Vagina (tissue), 2 donors: ENCODE measurements at places on chromosomes 1 and 21.

- no peak for DNase-seq
Measured at GRCh38 chr1:37036667-37037053, 2.3 kb upstream of the GRIK3 start.

DNA sequence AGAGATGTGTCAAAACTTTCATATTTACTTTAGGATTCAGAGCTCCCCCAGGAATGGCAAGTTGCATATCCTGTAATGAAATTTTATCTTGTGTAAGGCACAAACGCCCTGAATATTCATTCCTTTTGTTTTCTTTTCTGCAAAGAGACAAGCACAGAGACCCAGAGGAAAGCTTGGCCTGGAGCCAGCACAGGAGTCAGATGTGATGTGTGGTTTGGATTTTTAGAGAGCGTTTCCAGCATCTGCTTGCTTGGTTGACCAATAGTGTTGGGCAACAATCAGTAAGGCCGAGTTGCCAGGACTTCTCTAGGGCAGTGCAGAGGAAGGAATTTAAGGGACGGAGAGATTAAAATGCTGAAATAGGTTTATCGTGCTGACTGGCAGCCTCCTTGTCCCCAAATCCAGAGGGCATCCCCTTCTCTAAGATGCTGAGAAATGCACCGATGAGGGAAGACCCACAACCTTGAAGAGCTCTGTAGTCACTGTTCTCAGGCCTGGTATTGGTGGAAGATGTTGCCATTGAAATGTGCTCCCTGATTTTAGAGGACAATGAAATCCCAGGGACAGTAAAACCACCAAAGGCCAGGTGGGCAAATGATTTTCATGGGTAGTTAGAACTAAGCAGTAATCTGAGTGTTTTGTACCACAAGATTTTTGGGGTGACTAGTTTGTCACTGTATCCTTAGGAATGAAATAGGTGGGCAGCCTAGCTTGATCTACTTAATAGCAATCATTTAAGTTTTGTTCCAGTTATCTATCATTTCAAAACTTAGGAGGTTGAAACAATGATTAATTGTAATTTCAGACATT lies 37.9 kb upstream of the RHOU start:
- DNase-seq = no peak

DNA sequence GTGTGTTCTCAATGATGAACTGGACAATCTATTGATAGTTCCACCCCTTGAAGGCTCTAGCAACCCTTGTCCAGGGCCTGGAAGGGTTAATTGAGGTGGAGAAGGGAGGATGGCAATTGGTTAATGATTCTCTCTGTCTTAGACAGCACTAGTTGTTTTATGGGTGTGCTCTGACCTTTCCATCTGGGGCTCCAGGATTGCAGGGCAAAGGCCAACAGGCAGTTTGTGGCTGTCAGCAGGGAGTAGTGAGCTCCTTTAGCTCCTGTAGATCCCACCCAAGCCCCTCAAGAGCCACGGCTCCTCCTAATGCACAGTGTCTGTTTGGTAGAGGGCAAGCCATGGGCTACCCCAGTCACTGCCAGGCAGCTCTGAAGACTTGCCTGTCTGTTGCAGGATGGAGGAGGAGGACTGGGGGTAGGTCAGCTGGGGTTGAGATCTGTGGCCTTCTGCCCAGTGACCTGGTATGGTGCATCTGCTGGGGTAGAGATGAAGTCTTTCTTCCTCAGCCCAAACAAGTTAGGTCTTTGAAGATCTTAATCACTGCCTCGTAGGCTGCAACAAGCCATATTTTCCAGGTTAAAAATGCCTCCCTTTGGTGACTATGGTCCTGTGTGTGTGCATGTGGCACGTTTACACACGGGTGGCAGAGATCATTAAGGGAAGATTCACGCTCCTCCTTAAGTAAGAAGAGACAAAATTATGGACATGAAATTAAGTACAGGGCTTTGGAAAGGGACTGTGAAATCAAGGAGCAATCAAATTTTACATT lies 7.7 kb downstream of the MROH7 start:
- DNase-seq = peak; percentile 37

GRCh38 chr1:20078171-20078651 lies 8.2 kb downstream of the PLA2G5 start:
- no peak for DNase-seq

DNA sequence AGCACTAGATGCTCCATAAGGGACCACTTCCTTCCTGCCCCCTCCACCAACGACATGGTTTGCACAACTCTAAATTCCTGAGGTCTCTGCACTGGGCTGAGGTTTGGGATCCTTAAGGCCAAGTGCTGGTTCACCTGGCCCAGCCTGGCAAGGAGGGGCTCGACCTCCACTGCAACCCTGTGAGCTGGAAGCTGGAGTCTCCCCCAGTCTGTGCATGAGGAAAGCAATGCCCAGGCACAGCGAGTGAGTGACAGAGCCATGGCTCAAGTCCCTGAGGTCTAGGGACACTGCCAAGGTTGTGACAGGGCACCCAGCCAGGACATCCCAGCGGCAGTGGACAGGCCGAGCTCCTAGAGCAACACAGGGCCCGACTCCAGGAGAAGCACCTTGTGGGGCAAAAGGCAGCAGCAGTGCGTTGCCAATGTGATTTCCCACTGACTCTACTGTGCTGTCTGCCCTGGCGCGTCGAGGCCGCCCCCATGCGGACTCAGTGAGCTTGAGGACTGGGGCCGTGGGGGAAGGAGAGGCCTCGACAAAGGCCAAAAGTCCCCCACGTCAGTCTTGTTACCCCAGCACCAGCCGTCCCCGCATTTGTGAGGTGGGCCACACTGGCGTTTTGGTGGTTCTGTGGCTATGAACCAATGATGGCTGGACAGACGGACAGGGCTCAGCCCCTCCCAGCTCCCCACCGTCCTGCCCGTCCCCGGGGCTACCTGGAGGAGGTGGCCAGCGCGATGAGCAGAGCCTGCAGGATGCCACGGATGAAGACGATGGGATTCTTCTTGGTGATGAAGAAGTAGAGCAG lies 30.0 kb downstream of the PODN start:
- DNase-seq = no peak

DNA sequence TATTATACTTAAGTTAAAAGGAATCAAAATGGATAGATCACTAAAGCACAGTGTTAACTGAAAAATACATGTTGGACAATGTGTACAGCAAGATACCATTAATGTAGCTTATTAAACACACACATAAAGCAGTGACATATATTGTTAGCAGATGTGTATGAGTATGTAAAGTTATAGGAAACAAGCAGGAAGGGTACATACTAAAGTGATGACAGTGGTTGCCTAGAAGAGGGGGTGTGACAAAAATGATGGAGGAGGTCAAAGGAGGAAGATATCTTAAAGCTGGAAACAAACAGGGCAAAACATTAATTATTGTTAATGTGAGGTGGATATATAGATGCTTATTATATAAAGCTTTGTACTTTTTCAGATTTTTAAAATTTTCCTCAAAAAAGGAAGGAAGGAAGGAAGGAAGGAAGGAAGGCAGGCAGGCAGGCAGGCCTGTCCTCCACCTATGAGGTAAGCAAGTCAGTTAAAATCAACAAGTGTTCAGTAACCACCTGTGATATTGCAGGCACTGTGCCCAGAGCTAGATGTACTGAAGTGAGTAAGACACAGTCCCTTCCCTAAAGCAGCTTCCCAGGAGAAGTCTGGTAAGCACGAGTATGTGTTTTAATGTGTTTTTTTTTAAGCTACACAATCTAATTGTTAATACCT lies 252.9 kb upstream of the NR5A2 start:
- no peak for DNase-seq

GRCh38 chr1:41419584-41420295 lies 58.5 kb downstream of the FOXO6 start:
- DNase-seq = no peak

- DNase-seq = no peak
Measured at GRCh38 chr1:40036574-40036973, 4.0 kb upstream of the CAP1 start.

GRCh38 chr1:12678820-12679219 lies 34.9 kb downstream of the AADACL4 start:
- DNase-seq = no peak

GRCh38 chr1:93109578-93109977 lies 30.5 kb downstream of the MTF2 start:
- no peak for DNase-seq

DNA sequence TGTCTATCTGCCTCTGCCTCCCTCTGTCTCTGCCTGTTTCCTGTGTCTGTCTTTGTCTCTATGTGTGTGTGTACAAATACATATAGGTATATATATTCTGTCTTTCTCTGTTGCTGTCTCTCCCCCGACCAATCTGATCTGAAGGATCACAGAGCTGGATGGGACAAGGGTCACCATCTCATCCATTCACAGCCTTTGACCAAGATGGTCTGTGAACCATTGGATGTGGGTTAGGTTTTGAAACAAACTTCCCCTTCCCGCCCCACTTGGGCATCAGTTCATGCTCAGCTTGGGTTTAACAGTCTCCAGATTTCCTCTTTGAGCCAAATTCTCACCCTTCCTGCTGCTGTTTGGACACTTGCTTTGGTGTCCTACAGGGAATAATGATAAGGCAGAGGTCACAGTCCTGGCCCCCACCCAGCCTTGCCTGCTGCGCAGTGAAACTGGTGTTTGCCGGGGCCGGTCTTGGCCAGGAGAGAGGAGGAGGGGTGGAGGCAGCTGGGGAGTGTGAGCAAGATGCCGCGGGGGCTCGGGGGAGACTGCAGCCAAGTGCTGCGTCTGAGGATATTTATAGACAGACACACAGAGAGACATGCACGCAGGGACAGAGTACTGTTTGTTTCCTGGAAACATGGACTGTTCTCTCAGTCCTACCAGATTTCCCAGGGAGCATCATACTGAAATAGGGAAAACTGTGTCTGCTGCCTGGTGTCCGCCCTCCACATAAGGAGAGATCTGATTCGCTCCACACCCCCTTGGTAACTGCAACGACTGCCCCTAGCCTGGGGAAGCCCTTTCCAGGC lies 27.0 kb upstream of the BTG2 start:
- peak; percentile 98 for DNase-seq

GRCh38 chr1:64934115-64934877 lies 32.1 kb downstream of the JAK1 start:
- no peak for DNase-seq

- DNase-seq = no peak
Measured at GRCh38 chr1:11472284-11472683, 6.7 kb upstream of the DISP3 start.

- no peak for DNase-seq
Measured at GRCh38 chr1:36790191-36790590, 244.1 kb downstream of the GRIK3 start.

GRCh38 chr1:34235594-34235993 lies 58.9 kb downstream of the C1orf94 start:
- DNase-seq = no peak

GRCh38 chr1:37947364-37947763 lies 511 bp upstream of the INPP5B start:
- no peak for DNase-seq

DNA sequence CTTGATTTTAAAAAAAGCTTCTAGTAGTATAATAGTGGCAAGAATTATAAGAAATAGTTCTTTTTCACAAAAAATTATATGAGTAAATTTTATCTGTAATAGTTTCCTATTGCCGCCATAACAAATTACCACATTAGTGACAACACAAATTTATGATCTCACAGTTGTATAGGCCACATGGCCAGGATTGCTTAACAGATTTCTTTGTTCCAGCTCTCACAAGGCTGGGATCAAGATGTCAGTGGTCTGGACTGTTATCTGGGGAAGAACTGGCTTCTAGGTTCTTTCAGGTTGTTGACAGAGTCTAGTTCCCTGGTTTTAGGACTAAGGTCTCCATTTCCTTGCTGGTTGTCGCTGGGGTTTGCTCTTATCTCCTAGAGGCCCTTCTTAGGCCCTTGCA lies 236.4 kb downstream of the USP25 start:
- no peak for DNase-seq

DNA sequence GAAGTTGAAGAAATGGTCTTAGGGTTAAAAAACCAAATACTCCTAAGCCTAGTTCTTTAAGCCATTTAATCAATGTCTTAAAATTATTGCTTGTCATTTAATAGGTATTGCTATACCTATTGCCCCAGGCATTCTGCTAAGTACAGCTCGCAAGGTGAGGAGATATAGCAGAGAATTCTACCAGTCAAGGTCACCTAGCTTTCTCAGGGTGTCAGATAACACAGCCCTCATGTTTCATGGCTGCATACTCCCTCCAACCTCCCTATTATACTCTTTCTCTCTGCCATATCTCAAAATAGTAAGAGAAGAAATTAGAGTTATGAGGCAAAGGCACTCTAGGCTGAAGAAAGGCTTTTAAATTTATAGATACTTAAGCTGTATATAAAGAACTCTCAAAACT lies 68.4 kb upstream of the GPR88 start:
- DNase-seq = no peak

GRCh38 chr1:97758541-97759057 lies 162.2 kb downstream of the DPYD start:
- no peak for DNase-seq
